ENCODE measurements at places on chromosomes 7 and 10. TPM values are rescaled to one million over a fixed set of nuclear protein-coding genes. Genes with fewer than 3 reads are reported as not detected.

- no peak for DNase-seq
These were observed 22.2 kb upstream of the CAMK2B start for GRCh38 chr7:44347546-44348114.

DNA sequence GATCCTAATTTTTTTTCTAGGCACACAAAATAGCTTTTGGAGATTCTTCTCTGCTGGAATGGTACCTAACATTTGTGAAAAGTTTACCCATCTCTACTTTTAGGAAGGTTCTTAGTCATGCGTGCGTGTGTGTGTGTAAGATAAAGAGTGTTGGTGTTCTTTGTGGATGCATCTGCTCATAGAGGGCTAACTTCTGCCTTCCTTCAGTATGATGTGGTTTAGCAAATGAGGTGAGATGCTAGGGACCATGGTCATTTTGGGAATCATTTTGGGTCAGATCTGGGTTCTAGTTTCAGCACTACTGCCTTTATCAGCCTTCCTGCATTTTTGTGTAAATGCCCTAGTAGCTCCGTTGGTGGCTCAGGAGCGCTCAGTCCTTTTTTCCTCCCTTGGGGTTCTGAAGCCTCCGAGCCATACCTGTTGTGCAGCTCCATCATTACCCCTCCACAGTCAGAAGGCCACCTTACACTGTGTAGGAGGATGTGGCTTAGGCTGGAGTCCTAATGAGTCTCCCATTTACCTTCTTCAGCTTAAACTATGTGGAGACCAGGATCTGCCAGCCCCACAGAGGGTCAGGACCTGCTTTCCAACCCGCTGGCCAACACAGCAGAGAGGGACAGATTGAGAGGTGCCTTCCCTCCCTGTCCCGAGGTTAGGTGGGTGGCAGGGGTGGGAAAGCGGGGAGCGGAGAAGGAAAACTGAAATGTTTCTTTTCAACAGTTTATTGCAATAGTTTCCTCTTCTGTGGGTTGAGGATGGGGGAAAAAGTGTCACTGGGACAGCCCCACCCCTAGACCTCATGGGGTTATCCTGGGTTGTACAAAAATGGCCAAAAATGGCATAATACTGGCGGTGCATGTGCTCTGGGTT, 31.2 kb downstream of the TSPAN14 start:
- peak; percentile 52 for DNase-seq

DNA sequence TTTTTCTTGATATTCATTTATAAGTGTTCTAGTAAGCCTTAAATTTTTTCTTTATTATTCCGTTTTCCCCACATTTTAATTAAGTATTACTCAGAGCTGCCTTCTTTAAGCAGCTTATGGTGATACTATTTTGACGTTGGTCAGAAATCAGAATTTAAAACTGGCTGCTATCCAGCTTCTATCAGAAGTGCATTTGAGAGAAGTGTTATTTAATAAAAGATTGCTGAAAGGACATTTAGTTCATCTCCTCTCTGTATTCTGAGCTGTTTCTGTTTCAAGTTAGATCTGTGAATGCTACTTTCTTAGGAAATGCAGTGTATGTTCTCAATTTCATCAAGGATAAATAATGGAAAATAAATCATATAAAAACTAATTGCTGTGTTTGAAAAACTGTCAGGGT, 17.4 kb downstream of the KLHL7 start:
- no peak for DNase-seq

DNA sequence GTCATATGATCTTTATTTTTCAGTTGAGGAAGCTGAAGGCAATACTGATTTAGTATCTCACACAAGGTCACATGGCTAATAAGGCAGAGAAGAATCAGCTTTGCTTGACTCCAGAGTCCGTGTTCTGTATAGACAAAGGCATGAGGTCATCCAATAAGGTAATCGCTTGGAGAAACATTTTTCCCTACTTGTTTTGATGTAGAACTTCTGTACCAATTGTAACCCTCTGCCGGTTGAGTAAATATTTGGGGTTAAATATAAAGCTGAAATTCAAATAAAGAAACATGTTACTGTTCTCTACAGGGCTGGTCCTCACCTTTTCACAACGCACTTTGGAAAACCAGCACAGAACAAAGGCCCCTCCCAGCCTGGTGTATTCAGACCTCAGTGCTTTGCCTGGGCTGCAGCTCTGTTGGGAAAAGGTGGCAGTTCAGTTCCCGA, 83.0 kb upstream of the INSYN2A start:
- DNase-seq = no peak

GRCh38 chr7:44060948-44061644, 4.3 kb downstream of the PGAM2 start:
- no peak for DNase-seq

DNA sequence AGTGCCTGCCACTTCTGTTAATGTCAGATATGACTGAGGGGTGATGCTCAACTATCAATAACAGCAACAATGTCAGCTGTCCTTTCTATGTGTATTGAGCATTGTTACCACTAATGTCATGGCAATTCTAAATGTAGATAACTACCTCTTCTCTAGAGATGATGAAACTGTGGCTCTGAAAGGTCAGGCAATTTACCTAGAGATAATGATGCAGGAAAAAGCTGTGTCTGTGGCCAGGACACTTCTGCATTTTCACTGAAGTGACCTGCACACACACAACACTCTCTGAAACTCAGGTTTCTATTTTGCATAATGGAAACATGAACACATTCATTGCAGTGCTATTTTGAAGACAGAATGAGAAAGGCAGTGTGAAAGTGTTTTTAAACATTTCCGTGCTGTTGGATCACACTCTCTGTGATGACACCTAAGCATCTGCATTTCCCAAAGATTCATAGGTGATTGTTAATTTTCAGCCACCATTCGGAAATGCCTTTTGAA, 148.2 kb downstream of the KCND2 start:
- no peak for DNase-seq

DNA sequence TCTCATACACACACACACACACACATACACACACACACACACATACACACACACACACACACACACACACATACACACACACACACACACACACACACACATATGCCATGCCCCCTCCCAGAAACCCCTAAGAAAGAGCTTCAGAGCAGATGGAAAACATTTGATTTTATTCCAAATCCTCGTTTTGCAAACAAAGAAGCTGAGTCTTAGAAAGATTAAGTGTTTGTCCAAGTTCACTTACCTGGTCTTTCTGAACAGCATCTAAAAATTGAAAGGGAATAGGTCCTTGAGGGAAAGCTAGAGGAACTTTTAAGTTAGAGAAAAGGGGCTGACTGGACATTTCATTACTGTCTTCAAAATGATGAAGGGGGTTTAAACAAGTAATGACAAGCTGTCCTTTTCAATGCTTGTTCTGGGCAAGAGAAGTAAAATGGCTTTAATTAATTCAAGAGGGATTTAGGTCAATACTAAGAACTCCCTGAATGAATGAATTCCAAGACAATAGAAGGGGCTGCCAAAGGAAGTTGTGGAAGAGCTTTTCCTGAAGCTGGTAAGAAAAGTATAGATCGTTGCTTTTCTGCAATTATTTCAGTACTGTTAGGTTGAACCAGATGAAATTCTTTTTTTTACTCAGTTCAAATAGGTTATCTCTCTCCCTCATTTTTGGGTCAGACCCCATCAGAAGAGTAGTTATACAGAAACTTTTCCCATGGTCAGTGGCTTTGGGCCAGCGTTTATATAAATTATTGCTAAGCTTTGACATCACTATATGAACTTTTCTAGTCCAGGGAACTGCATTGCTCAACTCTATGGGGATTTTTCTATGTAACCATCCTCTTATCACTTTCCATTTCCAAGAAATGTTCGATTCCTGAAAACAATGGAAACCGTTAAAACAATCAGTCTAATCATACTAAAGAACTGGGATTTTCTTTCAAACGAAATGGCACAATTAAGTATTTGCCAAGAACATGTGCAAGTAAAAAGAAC, 261.4 kb downstream of the MTERF1 start:
- no peak for DNase-seq

GRCh38 chr10:628386-629045, 61.0 kb downstream of the DIP2C start:
- no peak for DNase-seq

DNA sequence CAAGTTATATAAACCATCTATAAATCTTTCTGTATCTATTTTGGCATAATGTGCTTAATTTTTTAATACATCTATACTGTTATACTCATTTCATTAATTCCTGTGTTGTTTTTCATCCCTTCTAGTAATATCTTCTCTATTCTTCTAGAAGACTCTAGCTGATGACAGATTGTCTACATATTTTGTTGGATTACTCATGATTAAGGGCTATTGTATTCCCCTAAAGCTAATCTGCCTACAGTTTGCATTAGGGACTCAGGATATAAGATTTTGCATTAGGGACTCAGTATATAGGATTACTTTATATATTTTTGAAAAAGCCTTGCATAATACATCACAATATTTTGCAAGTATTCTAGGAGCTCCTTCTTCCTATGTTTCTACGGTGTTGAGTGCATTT, 8.3 kb upstream of the SEMA3A start:
- no peak for DNase-seq

GRCh38 chr7:1811850-1812508, 141.9 kb downstream of the ELFN1 start:
- no peak for DNase-seq

DNA sequence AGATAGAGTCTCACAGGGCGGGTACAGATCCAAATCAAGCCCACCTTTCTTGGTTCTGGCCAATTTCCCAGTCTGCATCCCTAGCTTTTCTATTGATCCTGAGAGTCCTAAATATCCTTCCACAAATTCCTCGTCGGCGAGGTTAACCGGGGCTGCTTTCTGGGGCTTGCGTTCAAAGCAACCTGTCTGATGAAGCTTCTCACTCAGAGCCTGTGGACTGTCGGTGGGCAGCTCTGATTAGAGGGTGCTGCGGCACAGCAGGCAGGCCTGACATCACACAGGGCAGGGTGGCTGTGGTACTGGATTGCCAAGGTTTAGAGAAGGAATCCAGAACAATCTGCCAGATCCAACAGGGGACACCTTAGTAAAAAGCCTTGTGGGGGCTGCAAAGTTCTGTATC, 338.0 kb upstream of the ZMIZ1 start:
- DNase-seq = no peak

DNA sequence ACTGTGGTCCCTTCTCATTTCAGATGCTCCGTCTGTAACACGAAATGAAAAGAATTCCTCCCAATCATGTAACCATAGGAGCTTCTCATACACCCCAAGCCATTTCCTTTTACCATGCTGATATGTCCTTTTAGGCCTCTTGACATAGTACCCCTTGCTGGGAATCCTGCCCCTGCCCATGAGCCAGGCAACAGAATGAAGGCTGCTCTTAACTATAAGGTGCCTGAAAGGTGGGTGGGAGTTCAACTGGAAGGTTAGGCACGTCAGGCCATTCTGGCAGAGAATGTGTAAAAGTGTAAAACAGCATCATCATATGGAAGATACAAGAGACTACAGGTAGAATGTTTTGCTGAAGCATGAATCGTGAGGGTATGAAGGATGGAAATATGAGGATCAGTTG, 22.5 kb downstream of the IL2RA start:
- DNase-seq = no peak

GRCh38 chr10:76456197-76456596, 1024.8 kb downstream of the LRMDA start:
- DNase-seq = no peak

GRCh38 chr7:48742079-48742798, 182.1 kb upstream of the CDC14C start:
- DNase-seq = no peak

GRCh38 chr10:129897871-129898626, 66.0 kb downstream of the EBF3 start:
- no peak for DNase-seq

- DNase-seq = no peak
These were observed 49.7 kb downstream of the TBC1D12 start for GRCh38 chr10:94451883-94452519.

DNA sequence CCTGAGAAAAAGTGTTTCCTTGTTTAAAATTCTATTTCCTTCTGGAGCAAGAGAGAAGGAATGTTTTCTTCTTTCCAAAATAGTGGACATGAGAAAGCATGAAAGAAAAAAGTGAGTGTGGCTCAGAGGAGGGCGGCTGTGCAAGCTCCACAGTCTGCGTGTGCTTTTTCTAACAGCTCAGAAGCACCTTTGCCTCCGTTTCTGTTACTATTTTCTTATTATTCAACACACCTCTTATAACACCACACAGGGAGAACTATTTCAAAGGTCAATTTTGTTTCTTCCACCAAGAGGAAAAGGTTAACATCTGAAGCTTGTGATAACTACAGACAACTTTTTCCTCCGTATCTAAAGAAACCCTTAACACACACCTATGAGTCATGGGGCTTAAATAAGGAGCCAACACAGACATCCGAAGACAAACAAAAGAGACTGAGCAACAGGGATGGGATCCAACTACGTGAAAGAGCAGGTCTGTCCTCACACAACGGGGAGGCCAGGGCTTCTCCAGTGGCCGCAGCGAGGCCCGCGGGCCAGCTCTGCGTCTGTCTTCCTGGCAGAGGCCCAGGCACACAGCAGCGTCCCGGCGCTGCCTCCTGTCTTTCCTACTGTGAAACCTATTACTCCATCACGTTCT, 36.2 kb upstream of the NCAPG2 start:
- no peak for DNase-seq

- DNase-seq = no peak
These were observed 90.3 kb downstream of the INPP5A start for GRCh38 chr10:132627666-132628531.

- no peak for DNase-seq
These were observed 80.2 kb upstream of the NFE2L3 start for GRCh38 chr7:26071622-26072456.

DNA sequence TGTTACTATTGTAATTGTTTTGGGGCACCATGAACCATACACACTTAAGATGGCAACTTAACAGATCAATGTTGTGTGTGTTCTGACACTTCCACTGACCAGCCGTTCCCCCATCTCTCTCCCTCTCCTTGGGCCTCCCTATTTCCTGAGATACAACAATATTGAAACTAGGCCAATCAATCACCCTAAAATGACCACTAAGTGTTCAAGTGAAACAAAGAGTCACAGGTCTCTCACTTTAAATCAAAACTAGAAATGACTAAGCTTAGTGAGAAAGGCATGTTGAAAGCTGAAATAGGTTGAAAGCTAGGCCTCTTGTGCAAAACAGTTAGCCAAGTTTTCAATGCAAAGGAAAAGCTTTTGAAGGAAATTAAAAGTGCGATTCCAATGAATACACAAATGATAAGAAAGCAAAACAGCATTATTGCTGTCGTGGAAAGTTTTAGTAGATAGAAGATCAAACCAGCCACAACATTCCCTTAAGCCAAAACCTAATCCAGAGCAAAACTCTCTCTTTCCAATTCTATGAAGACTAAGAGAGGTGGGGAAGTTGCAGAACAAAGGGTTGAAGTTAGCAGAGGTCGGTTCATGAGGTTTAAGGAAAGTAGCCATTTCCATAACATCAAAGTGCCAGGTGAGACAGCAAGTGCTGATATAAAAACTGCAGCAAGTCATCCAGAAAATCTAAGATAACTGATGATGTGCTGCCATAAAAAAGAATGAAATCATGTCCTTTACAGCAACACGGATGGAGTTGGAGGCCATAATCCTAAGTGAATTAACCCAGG, 90.6 kb downstream of the MTPN start:
- DNase-seq = no peak

Gene LRRC17
- total RNA-seq = 3.4 TPM

Gene BAMBI
- 65.2 TPM for total RNA-seq

Gene DNAJC12
- 50.7 TPM for total RNA-seq

Gene HDAC9
- 15.4 TPM for total RNA-seq

Gene ASIC3
- total RNA-seq = 0.83 TPM
